Stimulated activated CD8-positive, alpha-beta memory T cell treated with anti-CD3 and anti-CD28 coated beads, Interleukin-7, amount 100 ng/mL, for 1 hour (primary cell): ENCODE measurements at places on chromosomes 2 and 18.

- DNase-seq = no peak
These were observed 4.3 kb downstream of the IGFBP5 start for GRCh38 chr2:216690853-216691741.

GRCh38 chr18:4020026-4020425 is 435.1 kb downstream of the DLGAP1 start:
- no peak for DNase-seq

DNA sequence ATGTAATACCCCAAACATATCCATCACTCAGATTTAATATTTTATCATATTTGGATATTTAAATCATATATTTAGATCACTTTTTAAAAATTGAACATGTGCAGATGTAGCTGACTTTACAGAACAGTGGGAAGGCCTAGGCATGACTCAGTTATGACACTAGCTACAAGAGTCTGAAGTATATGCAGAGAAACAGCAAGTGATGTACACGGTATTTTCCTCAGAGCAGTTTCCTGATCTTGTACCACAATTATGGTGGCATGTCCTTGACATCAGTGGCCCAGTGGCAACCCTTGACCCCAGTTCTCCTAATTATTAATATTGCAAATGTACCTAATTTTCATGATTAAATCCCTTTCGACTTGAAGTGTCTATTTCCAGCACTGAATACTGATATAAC is 28.2 kb downstream of the CDKL4 start:
- DNase-seq = no peak

GRCh38 chr2:108971661-108972566 is 17.1 kb downstream of the EDAR start:
- DNase-seq = no peak

DNA sequence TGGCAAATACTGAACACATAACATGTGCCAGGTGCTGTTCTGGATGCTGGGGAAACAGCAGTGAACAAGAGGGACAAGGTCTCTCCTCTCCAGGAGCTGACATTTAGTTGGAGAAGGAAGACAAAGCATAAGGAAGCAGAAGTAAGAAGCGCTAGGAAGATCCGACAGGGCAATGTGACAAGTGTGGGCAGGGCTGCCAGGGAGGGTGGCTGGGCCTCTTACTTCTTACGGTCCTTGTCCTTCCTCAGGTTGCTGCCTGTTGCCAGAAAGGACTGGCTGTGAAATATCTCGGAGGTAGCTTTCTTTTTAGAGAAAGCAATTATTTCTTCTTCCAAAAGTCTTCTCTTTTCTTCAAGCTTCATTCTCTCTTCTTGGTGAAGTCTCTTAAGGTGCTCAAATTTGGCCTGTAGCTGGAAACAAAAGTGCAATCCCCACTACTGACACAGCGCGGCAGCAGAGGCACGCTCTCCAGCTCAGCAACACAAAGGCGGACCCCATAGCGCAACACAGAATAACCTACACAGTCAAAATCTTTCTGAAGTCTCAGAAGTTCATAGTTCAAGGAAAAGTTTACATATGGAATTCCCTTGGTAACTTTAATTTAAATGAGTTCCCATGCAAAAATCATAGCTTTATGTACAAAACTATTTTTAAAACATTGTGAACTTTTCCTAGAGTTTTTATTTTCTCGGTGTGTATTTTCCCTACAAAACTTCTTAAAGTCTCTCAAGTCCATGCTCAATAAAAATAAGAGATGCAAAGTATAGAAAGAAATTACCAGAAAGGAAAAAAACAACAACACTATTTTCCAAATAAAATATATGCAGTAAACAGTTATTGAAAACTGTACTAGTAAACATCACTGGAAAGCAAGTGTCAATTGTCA is 67.7 kb downstream of the SEPTIN10 start:
- peak; percentile 37 for DNase-seq

GRCh38 chr2:189657867-189658266 is 3.4 kb upstream of the ASNSD1 start:
- DNase-seq = no peak

- no peak for DNase-seq
These were observed 421.3 kb downstream of the ARHGAP15 start for GRCh38 chr2:143550500-143550899.

GRCh38 chr2:241767464-241768250 is 9.0 kb upstream of the GAL3ST2 start:
- no peak for DNase-seq

DNA sequence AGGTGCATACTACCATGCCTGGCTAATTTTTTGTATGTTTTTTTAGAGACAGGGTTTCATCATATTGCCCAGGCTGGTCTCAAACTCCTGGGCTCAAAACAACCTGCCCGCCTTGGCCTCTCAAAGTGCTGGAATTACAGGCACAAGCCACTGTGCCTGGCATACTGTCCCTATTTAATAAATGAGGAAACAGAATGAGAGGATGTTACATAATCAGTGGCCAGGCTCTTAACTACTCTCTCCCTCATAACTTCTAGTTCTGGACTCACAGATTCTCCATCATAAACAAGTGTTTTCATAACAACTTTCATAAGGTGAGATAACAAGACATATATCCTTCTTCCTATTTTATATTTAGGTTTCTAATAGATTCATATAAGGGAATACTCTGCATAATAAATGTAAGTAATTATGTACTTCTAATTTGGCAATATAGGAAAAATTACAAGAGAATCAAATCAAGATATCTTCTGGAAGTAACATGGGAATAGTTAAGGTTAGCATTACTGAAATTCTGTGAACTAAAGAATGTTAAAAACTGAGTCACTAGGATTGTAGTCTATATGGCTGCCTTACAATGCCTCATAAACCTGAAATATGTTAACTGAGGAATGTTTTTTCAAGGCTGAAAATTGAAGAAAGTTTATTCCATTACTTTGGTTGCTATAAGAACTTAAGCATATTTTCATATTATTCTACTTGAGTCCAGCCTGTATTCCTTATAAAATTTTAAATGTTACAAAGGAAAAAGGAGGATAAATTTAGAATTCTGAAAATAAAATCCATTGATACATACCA is 71.3 kb downstream of the SLC25A12 start:
- DNase-seq = no peak

DNA sequence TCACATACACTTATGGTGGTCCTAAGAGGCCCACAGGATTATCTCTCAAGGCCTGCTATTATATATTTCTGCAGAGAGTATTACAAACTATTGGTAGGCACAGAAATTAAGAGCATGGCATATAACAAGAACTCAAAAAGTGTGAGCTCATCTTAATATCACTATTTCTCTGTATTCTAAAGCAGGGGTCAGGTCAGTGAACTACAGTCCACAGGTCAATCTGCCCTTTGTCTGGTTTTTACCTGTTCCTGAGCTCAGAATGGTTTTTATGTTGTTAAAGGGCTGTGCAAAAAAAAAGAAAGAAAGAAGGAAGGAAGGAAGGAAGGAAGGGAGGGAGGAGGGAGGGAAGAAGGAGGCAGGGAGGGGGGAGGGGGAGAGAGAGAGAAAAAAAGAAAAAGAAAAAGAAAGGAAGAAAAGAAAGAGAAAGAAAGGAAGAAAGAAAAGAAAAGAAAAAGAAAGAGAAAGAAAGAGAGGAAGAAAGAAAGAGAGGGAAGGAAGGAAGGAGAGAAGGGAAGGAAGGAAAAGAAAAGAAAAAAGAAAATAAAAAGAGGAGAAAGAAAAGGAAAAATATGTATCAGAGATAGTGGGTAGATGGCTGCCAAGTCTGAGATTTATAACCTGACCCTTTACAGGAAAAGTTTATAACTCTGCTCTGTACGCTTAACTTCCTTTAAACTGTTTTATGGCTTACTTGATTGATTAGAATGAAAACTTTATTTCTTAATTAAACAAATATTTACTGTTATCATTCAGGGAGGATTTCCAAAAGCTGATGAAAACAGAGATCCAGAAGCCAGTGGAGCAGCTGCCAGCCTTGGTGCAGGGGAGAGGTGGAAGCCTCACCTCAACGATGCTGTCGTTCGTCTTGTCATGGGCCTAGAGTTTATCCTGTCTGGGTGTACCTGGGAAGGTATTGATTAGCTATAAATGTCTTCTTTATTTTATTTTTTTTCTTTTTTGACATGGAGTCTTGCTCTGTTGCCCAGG is 11.2 kb upstream of the SCYGR1 start:
- no peak for DNase-seq

DNA sequence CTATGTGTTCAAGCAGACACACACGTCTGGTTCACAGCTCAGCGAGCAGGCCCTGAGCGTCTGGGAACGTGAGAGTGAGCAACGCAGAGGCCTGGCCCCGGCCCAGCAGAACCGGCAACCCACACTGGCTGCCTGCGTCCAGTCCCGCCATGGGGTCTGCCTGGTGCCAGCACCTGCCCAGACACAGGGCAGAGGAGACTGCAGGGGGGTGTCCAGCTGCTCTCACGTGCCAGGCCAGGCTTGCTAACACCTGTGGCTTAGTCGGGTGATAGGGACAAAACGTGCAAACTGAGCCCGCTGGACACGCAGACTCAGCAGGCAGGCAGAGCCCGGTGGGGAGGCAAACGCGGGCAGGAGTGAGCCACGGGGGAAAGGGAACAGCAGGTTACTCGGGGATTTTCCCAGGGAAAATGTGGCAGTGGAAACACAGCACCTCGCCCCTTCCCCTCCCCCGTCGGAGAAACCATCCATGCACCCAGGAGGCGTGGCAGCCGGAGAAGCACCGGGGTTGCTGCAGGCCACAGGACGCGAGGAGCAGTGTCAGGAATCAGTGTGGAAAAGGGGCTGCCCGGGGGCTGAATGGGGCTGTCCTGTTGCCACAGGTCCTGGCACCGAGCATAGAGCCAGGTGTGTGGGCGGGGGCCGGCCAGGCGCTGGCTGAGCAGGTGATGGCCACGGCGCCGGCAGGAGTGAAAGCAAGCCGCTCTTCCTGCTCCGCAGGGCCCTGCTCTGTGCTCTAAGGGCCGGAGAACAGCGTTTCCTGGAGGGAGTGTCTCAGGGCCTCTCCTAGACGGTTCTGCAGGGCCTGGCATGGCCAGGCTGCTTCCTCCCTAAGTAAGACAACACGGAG is 154.7 kb downstream of the HDAC4 start:
- no peak for DNase-seq

GRCh38 chr18:21389283-21389682 is 147.3 kb downstream of the GREB1L start:
- no peak for DNase-seq

- no peak for DNase-seq
These were observed 849.4 kb downstream of the LRRTM4 start for GRCh38 chr2:76672798-76673197.

- DNase-seq = no peak
These were observed 89.0 kb upstream of the RBMS1 start for GRCh38 chr2:160582490-160583145.

DNA sequence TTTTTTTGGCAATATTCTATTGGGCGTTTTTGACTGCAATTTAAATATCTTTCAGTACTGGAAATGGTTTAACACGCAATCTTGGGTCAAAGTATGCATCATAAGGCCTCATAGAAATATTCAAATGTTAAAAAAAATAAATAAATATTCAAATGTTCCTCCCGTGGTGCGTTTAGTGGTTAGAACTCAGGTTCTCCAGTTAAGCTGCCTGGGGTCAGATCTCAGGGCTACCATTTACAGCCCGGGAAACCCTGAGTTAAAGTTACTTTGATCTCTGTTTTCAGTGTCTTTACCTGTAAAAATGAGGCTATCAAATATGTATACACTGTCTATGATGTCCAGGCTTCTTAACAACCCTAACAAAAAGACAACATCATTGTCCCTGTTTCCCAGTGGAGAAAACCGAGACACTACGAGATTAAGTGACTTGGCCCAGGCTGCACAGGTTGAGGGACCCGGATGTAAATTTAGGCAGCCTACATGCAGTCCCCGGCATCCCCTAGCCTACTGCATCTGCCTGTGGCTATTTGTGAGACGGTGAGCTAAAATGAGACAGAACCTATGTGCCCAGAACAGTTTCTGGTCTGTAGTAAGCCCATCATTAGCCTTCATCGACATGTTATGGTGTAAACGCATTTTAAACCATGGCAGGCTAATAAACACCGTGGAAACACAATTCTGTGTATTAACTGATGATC is 1.7 kb downstream of the FHL2 start:
- no peak for DNase-seq

DNA sequence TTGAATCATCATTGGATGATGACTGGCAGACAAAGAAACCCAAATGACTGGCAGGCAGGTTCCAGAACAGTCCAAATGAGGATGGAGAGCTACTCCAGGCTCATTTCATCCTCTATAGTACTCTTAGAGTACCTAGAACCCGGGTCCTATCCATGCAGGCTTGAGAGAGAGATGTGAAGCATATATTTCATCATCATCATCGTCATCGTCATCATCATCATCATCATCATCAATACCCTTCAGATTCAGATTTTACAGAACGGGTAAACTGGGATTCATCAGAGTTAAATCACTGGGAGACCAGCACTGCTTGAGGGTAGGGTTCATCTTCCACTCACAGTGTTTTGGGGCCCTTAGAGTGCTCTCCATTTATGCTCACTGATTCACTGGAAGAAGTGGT is 52.3 kb downstream of the PAX8 start:
- no peak for DNase-seq

GRCh38 chr18:38284972-38285371 is 719.4 kb upstream of the CELF4 start:
- no peak for DNase-seq

GRCh38 chr2:177296040-177296439 is 31.5 kb upstream of the NFE2L2 start:
- DNase-seq = no peak

- DNase-seq = no peak
These were observed 126.2 kb downstream of the PDE1A start for GRCh38 chr2:182300608-182301007.

GRCh38 chr2:144431392-144431783 is 88.5 kb downstream of the ZEB2 start:
- DNase-seq = no peak

GRCh38 chr18:34959211-34959829 is 81.9 kb upstream of the MAPRE2 start:
- no peak for DNase-seq

DNA sequence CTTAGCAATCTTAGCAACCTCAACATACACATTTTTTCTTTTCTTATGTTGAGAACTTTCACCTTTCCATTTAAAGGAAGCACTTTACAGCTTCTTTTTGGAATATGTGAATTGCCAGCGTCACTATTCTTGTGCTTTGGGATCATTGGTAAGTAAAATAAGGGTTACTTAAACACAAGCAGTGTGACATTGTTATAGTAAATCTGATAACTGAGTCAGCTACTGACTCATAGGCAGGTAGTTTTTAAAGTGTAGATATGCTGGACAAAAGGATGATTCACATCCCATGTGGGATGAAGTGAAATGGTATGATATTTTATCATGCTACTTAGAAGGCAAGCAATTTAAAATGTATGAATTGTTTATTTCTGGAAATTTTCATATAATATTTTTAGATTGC is 637.2 kb downstream of the DCDC2C start:
- DNase-seq = no peak

DNA sequence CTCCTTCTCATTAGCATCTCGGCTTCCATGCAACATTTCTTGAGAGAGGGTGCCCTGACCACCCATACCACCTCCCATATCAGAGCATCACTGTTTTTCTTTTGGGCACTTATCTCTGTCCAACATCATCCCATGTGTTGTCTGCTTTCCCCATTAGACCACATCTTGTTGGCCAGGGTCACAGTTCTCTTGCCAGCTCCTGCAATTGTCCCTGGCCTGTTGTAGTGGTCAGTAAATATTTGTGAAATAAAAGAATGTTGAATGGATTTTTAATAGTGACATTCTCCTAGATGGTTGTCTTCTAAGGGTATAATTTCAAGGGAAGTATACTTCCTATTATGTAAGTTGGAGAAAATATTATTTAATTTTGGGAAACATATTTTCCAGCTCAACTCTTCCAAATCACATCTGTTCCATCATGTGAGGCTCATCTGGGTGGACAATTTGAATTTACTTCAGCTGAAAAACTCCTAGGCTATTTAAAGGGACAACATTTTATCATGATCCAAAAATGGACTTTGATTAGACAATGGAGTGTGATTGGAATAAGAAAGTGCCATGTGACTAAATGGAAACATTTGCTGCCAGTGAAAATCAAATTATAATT is 83.0 kb downstream of the MOGAT1 start:
- no peak for DNase-seq
